ENCODE measurements at places on chromosomes 1 and 21.
A peak's percentile ranks its signal among the peaks of the same experiment; 100 is the strongest.

GRCh38 chr1:100793659-100794058, 74.1 kb downstream of the VCAM1 start:
- DNase-seq, result no peak

GRCh38 chr1:87927391-87928280, 599.0 kb downstream of the LMO4 start:
- DNase-seq, result no peak

GRCh38 chr21:45917241-45917640, 64.3 kb upstream of the COL6A1 start:
- DNase-seq, result no peak

GRCh38 chr1:162305969-162306368, 70.7 kb downstream of the SPATA46 start:
- DNase-seq, result no peak

GRCh38 chr1:12619792-12620487, 1.9 kb upstream of the DHRS3 start:
- peak; percentile 81 for DNase-seq

GRCh38 chr1:219179293-219179692, 5.6 kb downstream of the LYPLAL1 start:
- DNase-seq, result no peak

DNA sequence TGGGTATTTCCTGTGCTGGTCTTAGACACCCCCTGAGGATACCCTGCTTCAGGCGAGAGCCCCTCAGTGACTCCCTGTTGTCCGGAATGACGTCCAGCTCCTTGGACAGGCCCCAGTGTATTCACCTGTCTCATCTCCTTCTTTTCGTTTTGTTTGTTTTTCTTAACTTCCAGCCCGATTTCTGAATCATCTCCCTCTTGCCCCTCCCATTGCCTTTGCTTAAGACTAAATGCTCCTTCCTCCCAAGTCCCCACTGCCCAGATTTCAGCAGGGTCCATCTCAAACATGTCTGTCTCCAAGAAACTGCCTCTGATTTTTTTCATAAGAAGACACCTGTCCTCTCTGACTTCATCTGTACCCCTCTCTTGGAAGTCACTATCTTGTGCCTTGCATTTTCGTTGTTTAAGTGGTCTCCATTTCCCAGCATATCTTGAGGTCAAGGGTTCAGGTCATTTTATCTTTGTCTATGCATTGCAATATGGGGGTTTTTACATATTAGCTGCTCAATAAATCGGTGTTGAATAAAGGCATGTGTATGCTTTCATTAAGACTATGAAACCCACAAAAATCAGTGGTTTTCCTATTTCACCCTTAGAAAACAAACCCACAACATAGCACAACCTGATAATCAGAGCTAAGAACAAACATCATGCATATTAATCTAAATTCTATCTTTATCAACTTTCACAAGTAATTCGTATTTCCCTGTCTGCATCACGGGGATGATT, 58.4 kb upstream of the LGALS8 start:
- DNase-seq, result peak; percentile 4

- no peak for DNase-seq
These were observed 457 bp downstream of the SRM start for GRCh38 chr1:11059155-11059967.

DNA sequence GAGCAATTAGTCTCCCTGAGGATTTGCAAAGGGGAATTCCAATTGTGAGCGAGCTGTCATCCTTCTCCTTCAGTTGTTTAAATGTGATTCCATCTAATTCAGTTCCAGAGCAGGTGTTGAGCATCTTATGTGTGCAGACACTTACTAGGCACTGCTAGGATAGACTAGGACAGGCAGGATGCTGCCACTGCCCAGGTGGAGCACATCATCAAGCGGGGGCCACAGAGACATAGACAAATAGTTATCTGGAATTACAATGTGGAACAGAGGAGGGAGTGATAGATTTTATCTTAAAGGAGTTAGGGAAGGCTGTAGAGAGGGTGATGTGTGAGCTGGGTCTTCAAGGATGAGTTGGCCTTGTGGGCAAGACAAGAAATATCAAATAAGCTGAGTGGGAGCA, 55.9 kb downstream of the CDC7 start:
- no peak for DNase-seq

GRCh38 chr1:247112479-247112781, 8.3 kb upstream of the ZNF669 start:
- DNase-seq, result no peak

GRCh38 chr21:38817371-38818324, 11.9 kb downstream of the ETS2 start:
- no peak for DNase-seq

- DNase-seq, result no peak
These were observed 297.9 kb upstream of the GREM2 start for GRCh38 chr1:240909701-240910457.

DNA sequence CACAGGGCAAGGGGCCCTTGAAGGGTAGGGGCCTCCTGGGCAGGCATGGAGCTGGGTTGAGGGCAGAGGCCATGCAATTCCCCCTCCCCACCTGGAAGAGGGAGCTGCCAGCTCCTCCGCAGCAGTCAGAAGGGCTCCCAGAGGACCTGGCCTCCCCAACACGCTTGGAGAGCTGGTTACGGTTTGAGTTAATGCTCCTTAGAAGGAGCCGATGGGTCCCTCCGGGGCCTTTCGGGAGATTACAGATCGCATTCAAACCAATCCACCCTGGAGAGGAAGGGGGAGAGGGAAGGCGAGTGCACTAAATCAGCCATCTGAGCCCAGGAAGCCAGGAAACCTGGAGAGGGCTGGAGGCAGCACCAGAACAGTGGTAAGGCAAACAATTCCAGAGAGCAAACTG, 106.3 kb upstream of the CSF3R start:
- no peak for DNase-seq

- no peak for DNase-seq
These were observed 38.2 kb downstream of the DMAP1 start for GRCh38 chr1:44251486-44251885.

- DNase-seq, result no peak
These were observed 4.5 kb downstream of the PRDM15 start for GRCh38 chr21:41874611-41875010.

DNA sequence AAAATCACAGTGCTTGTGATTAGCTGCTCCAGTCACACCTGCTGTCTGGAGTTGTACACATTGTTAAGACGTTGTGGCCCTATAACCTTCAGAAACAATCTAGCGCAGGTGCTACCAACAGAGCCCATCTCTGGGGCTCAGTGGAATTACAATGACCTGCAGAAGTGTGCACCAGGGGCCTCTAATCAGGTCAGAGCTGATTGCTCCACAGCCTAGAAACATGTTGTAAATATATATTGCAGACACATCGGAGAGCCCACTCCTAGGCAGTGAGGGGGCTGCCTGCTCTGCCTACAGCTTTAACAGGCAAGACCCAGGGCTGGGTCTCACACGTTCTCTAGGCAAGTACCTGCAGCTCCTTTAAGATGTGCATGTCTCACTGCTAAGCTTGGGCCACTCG, 302.0 kb downstream of the SIPA1L2 start:
- no peak for DNase-seq

DNA sequence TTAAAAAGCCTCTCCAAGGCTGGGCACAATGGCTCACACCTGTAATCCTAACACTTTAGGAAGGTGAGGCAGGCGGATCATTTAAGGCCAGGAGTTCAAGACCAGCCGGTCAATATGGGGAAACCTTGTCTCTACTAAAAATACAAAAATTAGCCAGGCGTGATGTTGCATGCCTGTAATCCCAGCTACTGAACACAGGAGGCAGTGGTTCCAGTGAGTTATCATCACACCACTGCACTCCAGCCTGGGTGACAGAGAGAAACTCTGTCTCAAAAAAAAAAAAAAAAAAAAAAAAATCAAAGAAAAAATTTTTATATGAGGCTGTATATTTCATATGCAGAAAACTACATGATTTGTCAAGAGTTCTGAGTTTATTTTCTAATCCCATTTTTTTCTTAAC, 1107.1 kb upstream of the TMPRSS15 start:
- DNase-seq, result no peak

DNA sequence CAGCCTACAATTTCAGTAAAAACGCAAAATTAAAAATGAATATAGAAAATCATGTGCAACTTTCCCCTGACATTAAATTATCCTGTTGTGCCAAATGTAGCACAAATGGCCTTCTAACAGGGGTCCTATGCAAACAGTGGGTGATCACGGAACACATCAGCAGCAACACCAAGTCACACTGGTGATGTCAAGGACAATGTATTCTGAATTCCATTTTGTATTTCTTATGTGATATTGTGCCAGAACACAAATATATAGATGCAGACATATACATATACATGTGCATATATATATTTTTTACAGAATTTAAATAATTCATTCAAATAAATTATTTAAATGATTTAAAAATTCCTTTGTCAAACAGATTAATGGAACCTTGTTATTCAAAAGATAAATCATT, 8.6 kb upstream of the ADGRL2 start:
- no peak for DNase-seq

DNA sequence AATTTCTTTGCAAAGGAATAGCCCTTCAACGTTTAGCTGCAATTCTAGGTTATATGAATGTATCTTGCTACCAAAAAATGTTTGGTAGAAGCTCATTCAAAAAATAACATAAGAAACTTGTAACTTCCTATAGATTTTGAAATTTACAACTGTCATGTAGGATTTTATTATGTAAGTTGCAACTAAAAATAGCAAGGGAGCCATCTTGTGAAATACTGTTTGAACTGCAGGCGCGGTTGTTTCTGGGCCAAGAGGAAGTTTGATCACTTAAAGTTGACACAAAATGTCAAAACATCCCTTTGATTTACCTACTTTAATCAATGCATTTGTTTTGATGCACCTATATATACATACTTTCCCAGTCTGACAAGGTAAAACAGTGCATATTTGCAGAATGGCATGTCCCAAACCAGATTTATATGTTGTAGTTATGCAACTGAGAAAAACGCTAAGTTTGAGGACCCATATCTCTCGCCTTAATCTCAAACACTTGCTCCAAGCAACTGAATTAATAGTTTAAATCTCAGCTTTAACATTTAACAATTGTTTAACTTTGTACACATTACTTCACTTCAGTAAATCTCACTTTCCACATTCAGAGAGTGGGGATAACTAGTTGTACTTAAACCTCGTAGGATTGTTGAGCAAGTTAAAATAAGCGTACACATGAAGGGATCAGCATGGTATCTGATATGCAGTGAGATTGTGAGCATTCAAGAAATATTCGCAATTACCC, 63.9 kb downstream of the KCNK2 start:
- DNase-seq, result no peak

DNA sequence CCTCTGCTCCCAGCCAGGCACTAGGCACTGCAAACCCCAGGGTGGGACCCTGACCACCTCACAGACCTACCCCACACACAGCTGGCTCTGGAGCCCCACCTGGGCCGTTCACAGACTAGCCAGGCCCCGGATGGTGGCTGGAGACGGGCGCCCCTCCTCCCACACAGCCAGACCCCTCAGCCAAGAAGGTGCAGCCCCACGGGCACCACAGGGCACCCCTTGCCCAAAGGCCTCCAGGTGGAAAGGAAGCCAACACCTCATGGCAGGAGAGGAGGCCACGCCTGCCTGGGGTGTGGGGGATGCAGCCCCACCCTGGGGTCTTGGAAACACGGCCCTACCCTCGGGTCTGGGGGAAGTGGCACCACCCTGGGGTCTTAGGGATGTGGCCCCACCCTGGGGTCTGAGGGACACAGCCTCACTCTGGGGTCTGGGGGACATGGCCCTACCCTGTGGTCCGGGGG, 44.6 kb downstream of the WNT9A start:
- no peak for DNase-seq
